ENCODE measurements at places on chromosomes 4 and X.

- DNase-seq, result no peak
These were observed 165.9 kb downstream of the KIT start for GRCh38 chr4:54823616-54824015.

DNA sequence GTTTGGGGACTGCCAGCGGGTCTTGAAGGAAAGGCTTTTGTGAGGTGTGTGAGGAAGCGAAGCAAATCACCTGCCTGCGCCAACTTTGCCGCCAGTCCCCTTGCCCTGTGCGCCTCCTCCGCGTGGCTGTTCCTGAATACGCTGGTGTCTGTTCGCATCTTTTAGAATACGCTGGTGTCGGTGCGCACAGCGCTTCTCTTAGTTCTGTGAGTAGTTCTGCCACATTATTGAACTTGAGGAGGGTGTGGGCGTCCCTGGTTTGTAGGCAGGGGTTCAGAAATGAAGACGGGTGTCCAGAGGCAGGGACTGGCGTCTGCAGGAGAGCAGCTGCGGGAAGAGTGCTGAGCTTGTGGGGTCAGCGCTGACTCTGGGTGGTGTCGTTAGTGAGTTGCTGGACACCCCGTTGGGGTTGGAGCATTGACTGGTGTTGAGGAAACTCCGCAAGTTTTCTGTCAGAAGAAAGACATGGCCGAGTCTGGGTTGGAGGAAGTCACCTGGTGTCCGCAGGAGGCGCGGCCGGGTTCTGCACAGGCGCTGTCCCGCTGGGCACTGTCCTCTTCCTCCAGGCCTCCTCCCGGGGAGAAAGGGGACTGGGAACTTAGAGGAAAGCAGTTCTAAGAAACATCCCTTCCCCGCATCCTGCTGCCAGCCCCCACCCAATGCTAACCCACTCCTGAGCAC, 930 bp downstream of the ZNF718 start:
- peak; percentile 64 for DNase-seq

DNA sequence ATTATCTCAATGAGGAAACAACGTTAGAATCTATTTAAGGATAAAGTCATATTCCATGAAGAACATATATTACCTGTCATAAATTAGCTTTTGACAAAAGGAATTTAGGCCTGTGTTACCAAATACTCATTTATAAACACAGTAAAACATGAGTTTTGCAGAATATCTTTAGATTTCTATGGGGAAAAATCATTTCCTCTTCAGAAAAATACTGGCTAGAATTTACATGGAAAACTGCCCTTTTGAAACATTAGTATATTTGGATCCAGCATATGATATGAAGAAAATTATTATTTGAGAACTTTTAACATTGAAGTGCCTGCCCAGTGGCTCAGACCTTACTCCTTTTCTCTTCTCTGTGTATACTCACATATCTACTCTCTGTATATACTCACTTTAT, 131.4 kb upstream of the NEIL3 start:
- no peak for DNase-seq

DNA sequence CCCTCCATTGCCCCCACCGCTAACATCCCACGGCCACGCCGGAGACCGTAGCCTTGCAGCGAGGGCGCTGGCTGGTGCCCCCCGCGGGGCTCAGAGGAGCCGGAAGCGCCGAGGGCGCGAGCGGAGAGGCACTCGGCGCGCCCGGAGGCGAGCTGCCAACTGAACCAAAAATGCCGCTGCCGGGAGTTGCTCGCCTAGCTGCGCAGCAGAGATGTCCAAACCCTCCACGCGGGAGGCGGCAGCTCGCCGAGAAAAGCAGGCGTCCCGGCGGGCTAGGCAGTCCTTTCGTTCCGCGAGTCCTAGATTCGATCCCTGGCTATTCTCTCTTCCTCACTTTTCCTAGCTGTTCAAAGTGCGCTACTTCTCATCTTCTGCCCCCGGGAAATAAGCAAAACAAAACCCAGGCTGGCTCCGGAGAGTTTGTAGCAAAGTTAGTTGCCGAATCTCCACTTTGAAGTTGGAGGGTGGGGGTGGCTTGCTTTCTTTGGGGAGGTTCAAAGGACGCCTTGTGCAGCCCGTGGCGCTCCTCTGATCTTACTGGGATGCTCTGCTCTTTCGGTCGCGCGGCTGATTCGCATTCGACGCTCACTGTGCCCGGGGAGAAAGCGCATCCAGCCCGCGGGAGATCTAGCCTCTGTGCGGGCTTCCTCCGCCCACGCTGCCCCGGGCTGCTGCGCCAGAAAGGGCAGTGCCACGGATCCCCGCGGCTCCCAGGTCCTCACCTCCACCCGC, 723 bp downstream of the NKX6-1 start:
- peak; percentile 21 for DNase-seq

DNA sequence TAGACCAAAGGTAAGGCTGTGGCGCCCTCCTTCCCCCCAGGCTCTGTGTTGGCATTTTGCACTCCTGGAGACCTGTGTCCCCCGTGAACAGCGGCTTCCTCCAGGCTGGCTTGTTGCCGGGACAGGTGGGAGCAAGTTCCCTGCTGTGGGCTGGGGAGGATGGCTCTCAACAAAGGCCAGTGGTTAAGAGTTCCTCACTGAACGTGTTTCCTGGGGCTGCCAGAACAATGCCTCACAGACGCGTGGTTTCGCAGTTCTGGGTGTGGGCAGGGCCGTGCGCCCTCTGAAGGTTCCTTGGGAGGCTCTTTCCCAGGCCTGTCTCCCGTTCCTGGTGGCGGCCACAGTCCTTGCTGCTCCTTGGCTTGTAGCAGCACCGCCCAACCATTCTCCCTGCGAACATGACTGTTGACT, 33.4 kb downstream of the NELFA start:
- DNase-seq, result no peak

DNA sequence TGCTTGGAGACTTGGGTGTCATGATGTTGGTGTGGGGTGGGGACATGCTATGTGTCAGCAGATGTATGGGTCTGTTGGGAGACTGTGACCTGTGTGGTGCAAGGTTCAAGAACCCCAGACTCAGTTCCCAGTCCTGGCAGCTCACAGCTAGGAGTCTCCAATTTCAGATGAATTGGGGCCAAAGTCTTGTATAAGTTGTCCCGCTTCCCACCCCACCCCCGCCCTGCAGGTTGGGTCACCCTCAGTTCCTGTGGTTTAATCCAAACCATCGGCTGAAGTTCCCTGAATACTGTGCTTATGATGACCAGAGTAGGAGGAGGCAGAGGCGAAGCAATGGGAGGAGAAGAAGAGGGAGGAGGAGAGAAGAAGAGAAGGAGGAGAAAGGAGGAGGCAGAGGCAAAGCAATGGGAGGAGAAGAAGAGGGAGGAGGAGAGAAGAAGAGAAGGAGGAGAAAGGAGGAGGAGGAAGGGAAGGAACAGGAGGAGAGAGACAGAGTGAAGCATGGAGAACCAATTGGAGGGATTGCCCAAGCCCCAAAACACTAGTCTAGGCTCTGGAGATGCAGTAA, 112.6 kb downstream of the EFNB1 start:
- DNase-seq, result no peak

GRCh38 chr4:142983065-142983464, 137.0 kb upstream of the INPP4B start:
- DNase-seq, result no peak

- no peak for DNase-seq
These were observed 56.3 kb upstream of the ATP6AP2 start for GRCh38 chrX:40524423-40524822.
